ENCODE measurements at places on chromosomes 6 and 20. TPM values are rescaled to one million over a fixed set of nuclear protein-coding genes. Genes with fewer than 3 reads are reported as not detected.

- DNase-seq = no peak
Observed at GRCh38 chr20:33837096-33837830, 26.1 kb downstream of the CHMP4B start.

Gene CST2
- total RNA-seq = not detected

DNA sequence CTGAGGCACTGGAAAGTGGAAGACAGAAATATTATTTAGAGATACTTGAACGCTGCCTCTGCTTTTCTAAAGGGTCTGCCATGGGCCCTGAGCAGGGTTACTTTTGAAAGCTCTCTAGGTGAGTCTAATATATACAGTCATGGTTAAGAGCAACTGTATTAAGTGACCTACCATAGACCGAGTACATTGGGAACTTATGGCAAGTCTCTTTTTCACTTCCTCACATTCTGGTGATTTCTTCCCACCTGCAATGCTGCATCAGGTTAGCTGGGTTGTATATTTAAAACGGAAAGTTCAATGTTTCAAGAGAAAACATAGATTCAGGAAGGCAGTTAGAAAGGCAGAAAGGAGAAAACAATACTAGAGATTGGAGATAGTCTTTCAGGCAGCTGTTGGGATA lies 154.7 kb downstream of the PHF3 start:
- DNase-seq = no peak

DNA sequence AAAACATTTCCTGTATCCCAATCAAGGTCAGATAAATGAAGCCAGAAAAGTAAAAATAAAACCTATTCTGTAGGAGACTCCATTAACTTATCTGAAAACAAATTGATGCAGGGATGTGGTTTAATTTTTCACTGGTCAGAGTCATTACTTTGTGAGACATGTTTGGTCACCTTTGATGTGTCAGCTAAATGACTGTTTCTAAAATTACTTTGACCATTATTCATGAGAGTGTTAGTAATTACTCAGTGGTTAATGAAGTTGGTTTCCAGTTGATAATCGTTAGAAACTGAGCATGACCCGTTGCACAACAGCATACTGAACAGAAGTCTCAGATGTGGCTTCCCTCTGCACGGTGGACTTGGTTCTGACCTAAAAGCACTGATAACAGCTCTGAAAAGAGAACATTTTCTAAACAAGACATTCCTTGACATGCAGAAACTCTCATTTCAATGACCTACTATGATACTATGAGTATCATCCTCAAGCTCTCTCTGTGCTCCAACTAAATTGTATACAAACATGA lies 410.5 kb upstream of the RNF217 start:
- DNase-seq = no peak

GRCh38 chr6:84515067-84515466 lies 249.3 kb downstream of the TBX18 start:
- DNase-seq = no peak

DNA sequence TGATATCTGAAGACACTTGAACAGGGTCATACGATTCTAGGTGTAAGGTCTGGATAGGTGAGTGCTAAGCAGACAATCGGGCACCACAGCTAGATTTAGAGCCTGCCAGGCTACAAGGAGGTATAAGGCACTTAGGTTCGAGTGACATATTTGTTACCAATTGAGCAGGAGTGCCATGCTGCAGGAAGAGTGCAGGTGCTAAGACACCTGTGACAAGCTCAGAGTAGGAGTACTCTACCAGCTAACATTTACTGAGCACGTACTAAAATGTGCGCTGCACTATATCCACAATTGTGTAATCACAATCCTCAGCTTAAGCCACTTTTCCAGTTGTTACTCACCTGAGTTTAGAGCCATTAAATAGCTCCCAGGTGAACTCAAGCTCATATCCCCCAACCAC lies 227.8 kb upstream of the MOCS1 start:
- DNase-seq = no peak

- DNase-seq = no peak
Observed at GRCh38 chr6:41964201-41964887, 22.7 kb upstream of the CCND3 start.

Gene RAD21L1
- not detected for total RNA-seq

Gene FILIP1
- not detected for total RNA-seq

Gene CCN6
- total RNA-seq = 0.17 TPM

Gene CCN5
- not detected for total RNA-seq

- no peak for DNase-seq
Observed at GRCh38 chr6:105753620-105754211, 332.4 kb upstream of the PRDM1 start.

GRCh38 chr6:115675443-115675842 lies 385.2 kb downstream of the FRK start:
- DNase-seq = no peak

DNA sequence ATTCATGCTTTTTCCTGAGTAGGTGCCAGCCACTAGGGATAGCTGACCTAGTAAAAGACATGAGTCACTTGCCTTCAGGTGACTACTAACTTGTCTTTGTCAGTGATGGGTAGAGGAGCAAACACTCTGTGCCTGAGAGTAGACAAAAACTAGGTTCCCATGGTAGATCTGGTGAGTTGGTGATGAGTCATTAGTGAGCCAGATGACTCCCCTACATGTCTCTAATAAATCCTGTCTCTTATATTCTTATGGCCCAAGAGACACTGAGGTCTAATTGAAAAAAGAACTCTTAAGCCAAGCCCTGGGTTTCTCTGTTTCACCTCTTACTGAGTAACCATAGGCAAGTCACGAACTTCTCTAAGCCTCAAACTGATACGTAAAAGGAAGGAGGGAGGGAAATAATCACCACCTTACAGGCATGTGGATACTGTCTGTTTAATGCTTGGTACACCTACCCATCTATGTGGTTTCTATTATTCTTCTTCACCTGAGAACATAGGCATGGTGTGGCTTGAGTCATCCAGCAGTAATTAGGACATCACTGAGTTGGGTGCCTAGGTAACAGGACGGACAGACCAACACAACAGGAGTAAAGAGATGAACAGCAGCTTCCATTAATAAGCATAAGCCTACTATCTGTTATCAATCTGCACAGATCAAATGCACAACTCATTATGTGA lies 20.3 kb downstream of the TTPAL start:
- no peak for DNase-seq

DNA sequence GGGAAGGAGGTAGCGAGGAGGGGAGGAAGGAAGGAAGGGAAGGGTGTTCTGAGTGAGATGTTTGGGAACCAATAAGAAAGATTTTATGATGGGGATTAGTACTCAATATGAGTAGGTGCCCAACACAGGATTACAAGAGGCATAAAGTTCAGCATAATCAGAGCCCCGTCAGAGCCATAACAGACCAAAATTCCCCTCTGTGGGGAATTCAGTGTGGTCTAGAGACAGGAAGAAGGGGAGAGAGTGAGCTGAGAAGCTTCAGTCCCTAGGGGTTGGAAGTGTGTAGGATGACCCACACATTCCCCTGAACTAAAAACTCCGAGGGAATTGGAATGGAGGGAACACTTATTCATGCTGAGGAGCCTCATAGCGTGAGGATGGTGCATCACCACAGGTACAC lies 160.3 kb upstream of the SASH1 start:
- no peak for DNase-seq

Gene WASF1
- total RNA-seq = 2.3 TPM

Gene KIAA0408
- total RNA-seq = 16.9 TPM

DNA sequence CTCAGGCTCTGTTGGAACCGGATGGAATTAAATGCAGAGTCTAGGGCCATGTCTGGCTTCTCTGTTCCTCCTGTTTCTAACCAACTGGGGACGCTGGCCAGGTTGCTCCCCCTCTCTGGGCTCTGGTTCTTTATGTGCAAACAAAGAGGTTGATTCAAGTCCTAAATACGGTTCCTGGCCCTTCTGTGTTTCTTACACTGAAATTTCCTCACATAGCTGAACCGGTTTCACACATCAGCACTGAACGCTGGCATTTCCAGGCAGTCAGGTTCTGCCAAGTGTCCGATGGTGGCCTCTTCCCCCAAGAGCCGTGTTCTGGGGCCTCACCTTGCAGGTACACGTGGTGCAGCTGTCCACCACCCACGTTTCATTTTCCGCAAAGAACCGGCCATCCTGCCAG lies 13.5 kb downstream of the THBS2 start:
- no peak for DNase-seq

- DNase-seq = no peak
Observed at GRCh38 chr6:14549304-14549770, 431.8 kb downstream of the CD83 start.

DNA sequence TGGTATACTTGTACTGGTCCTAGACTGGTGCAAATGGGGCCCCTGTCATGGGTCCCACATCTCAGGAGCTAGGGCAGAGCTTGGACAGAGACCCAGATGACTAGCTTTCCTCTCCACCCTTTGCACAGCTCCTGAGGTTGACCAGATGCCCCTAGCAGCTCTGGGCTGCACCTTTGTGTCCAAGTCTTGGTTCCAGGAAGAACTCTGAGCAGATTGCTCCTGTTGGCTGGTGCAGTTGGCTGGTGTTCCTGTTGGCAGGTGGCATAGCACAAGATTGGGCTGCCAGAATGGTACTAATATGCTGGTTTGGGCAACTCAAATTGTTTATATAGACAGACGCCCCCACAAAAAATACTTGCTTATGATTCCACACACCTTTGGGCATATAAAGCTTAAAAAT lies 89.4 kb upstream of the EZR start:
- no peak for DNase-seq

- no peak for DNase-seq
Observed at GRCh38 chr20:63017076-63017825, 10.5 kb upstream of the BHLHE23 start.

Gene OR14J1
- not detected for total RNA-seq

Gene BTBD3
- total RNA-seq = 17.3 TPM

GRCh38 chr20:43682446-43682845 lies 15.5 kb downstream of the MYBL2 start:
- no peak for DNase-seq

DNA sequence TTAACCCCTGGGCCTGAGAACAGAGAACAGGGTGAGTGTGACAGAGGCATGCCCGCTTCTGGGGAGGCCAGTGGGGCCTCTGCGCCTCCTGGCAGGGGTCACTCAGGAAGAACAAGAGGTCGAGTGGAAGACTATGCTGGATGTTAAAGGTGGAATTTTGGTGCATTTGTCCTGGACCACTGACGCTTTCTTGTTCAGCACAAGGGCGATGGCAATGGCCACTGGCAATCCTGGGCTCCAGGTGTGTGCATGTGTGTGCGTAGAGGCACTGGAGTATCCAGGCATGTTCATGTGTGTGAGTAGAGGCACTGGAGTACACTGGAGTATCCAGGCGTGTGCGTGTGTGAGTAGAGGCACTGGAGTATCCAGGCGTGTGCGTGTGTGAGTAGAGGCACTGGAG lies 23.5 kb upstream of the NPBWR2 start:
- DNase-seq = no peak

- DNase-seq = no peak
Observed at GRCh38 chr20:48698507-48699267, 129.1 kb downstream of the PREX1 start.

GRCh38 chr6:126475449-126475848 lies 135.5 kb downstream of the CENPW start:
- no peak for DNase-seq

GRCh38 chr6:155223646-155224451 lies 40.0 kb upstream of the CLDN20 start:
- DNase-seq = peak; percentile 65

GRCh38 chr20:23598481-23598880 lies 7.2 kb downstream of the CST9 start:
- no peak for DNase-seq

DNA sequence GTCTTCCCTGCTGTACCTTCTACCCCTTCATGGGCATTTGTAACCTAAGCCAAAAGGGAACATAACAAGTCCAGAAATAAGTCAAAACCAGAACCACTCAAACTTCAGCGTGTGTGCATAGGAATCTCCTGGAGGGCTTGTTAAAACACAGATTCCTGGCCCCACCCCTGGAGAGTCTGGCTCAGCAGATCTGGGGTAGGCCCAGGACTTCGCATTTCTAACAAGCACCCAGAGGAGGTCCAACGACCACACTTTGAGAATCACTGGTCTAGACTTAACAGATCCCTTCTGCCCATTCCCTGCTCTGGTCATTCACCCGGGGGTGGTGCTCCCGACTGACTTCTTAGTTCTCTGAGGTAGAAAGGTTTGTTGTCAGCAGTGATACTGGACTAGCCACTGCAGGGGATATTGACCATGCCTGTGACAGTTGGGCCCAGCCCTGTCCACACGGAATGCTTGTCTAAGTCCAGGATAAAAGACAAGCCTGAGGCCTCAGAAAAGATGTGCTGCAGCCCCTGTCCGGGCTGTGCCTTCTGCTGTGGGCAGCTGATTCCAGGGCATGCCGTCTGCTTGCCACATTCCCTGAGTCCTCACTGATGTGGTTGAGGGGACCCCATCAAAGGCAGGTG lies 68.6 kb downstream of the SYNJ2 start:
- DNase-seq = no peak

DNA sequence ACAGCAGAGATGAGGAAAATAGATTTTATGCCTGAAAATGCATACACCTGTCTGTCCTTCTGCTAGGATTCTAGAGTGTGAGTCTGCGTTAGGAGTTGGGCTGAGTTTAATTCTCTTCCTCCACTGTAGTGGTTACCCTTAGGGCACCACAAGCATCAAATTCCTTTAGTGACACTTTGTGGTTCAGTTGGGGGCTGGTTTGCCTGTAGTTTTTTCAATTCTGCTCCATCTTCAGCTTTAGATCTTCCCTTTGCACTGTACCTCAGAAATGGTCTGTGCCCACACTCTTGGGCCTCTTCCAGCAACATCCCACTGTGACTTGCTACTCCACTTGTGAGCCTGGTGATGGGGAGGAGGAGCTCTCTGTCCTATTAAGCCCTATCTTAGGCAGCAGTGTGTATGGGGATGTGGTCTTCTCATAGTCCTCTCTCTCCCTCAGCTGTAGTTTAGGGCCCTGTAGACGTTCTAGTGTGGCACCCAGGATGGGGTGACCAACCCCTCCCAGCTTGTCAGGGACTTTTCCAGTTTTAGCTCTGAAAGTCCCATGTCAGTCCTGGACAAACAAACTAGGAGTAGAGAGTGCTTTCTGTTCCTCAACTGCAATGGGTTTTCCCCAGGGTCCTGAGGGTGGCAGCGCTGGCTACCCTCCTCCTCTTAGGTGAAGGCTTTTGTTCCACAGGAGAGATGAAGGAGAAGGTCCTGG lies 19.7 kb upstream of the OGFRL1 start:
- DNase-seq = no peak

DNA sequence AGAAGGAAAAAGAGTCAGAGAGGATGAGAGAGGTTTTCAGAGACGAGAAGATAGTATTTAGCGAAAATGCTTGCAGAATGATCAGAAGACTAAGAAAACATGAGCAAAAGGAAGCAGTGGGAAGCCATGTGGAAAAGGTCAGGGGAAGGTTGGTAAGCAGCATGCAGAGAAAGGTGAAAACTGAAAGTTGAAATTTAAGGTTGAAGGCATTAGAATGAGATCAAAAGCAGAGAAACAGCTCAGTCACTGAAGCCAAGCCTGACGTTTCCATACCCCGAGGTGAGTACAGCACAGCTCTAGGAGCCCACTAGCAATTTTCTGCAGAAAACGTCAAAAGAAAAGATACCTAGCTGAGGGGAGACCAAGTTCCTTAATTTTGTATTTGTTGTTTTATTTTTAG lies 19.1 kb upstream of the TFB1M start:
- no peak for DNase-seq

Gene MCHR2
- total RNA-seq = not detected

Data from activated T-helper 1 cell treated with anti-CD3 and anti-CD28 coated beads, Interleukin-12 subunit alpha, Interleukin-12 subunit beta, Interleukin-2, Interleukin-4 antibody, amounts not matched to agents 30 ng/mL and 10 ng/mL and 1 ng/mL, durations not matched to agents 14 hours and 24 hours and 36 hours (primary cell).